Vagina (tissue), 2 donors: ENCODE measurements at places on chromosomes 6 and 20.

GRCh38 chr20:34083137-34083536, 28.9 kb downstream of the EIF2S2 start:
- DNase-seq, result no peak

GRCh38 chr20:51481341-51481914, 61.1 kb downstream of the NFATC2 start:
- DNase-seq, result no peak

DNA sequence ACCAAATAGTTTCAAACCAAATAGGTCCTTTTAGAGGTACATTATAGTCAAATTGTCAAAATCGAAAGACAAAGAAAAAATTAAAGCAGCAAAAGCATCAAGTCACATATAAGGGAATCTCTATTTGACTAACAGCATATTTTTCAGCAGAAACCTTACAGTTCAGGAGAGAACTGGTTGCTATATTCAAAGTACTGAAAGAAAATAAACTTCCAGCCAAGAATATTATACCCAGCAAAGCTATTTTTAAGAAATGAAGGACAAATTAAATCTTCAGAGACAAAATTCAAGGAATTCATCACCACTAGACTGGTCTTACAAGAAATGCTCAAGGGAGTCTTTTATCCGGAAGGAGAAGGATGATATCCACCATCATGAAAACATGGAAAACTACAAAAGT, 16.0 kb downstream of the WDR27 start:
- no peak for DNase-seq

GRCh38 chr20:43843096-43843964, 71.3 kb upstream of the TOX2 start:
- DNase-seq, result peak; percentile 64
